Activated CD4-positive, alpha-beta memory T cell treated with anti-CD3 and anti-CD28 coated beads, Interleukin-2, amount 10 ng/mL, durations not matched to agents 7 days and 5 days (primary cell): ENCODE measurements at places on chromosomes 2 and 18. TPM values are rescaled to one million over a fixed set of nuclear protein-coding genes. Genes with fewer than 3 reads are reported as not detected.

Gene TSPYL6
- not detected for total RNA-seq

Gene C2orf80
- not detected for total RNA-seq

Gene CD207
- total RNA-seq: not detected

Gene TRAF3IP1
- 5.4 TPM for total RNA-seq

- DNase-seq: no peak
Measured at GRCh38 chr2:85930129-85931124, 41.6 kb upstream of the ST3GAL5 start.

Gene DDX1
- total RNA-seq: 55.6 TPM

Gene RAB17
- not detected for total RNA-seq

- no peak for DNase-seq
Measured at GRCh38 chr2:23525137-23525765, 140.3 kb downstream of the KLHL29 start.

Gene RNF149
- 115 TPM for total RNA-seq

Gene C1QL2
- not detected for total RNA-seq

DNA sequence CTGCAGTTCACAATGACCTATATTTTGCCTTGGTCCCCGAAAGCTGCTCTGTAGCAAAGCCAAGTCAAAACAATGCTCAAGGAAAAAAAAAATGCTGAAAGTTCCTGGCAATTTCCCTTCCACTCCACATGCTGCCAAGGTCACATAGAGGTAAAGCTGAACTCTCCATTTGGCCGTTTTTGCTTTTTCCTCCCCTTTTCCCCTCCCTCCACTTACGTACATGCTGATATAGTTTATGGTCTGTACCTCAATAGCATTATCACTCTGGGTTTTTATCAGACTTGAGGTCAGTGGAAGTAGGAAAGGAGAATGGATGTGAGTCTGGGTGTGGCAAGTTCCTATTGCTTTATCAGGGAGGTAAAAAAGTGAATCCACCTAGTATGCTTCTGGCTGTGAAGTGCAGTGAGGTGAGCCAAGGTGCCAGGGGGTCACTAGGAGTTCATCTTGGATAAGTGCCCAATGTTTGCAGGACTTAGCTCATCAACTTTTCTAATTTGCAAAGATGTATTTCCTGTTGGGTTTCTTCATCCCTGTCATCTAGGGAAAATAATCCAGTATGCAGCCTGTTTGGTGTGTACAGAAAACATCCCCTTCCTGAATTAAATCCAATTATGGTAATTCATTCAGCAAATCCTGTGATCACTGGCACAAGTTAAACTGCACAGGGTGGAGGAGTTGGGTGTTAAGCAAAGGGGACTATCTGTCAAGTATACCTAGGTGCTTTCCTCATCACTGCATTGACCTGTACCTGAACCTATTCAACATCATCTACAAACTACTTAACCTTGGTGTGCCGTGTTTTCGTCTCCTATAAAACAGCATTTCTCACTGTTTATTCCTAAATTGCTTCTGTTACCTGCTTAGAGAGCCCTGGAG is 124.3 kb upstream of the CYP26B1 start:
- DNase-seq: no peak

Gene QPCT
- total RNA-seq: not detected

Gene DLX1
- not detected for total RNA-seq

DNA sequence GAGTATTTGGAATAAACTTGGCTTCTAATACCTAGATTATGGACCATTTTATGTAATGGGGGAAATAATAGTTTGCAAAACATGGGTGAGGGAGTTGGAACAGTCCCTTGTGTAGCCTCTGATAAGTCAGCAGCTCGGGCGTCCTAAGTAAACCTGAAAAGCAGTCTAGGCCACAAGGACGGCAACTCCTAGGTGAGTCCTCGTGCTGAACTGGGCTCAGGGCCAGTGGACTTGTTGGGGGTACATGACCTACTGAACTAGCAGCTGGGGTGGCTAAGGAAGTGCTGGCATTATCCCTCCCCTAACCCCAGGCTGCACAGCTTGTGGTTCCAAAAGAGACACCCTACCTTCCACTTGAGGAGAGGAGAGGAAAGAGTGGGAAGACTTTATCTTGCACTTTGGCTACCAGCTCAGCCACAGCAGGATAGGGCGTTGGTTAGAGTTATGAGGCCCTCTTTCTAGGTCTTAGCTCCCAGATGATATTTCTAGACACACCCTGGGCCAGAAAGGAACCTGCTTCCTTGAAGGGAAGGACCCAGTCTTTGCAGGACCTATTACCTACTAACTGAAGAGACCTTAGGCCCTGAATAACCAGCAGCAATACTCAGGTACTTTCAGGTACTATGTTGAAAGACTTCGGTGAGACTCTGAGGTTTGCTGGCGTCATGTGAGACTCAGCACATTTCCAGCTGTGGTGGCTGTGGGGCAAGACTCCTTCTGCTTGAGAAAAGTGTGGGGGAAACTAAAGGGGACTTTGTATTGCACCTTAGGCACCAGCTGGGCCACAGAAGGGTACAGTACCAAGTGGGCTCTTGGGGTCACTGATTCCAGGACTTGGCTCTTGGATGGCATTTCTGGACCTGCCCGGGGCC is 71.0 kb downstream of the AQP4 start:
- DNase-seq: no peak

DNA sequence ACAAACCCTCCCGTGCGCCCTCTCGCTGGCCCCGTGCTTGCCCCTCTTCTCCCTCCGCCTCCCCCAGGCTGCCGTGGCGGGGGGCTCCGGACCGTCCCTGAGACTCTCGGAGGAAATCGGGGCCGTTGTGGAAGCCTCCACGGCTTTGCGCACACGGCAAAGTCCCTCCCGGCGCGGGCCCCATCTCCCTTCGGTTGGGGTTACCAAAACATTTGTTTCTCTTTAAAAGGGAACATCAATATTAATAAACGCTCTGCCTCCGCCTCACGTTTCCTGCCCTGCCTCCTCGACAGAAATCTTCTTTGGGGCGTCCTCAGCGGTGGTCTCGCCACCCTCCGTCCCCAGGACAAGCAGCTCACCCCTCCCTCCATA is 3.8 kb downstream of the PAX3 start:
- DNase-seq: no peak

GRCh38 chr2:12884713-12885282 is 168.1 kb downstream of the TRIB2 start:
- DNase-seq: no peak

Gene UGT1A8
- total RNA-seq: not detected

DNA sequence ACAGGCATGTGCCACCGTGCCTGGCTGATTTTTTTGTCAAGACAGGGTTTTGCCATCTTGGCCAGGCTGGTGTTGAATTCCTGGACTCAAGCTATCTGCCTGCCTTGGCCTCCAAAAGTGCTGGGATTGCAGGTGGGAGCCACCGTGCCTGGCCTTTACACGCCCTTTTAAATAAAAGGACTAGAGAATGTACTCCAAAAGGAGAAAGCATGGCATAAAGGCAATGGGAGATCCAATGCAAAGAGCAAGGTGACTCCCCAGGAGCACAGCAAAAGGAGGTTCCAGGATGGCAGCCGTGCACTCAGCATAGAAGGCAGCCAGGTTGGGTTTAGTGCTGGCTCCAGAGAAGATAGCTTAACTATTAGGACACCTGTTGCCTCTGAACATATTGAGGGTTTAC is 27.1 kb downstream of the ASB1 start:
- DNase-seq: no peak

- DNase-seq: no peak
Measured at GRCh38 chr2:84643991-84644390, 127.7 kb downstream of the DNAH6 start.

DNA sequence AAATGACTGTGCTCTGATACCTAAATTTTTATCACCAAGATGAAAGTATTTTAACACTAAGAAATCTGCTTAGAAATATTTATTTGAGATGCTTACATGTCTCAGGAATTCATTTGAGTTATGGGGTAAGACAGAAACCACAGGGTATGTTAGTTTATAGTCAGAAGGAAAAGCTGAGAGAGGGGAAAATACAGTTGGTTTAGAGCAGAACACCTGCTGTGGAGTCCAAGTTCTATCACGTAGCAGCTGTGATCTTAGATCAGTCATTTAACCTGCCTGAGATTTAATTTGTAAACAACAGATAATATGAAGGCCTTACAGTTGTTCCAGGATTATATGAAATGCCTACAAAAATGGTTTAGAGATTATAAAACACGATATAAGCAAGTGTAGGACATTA is 29.0 kb downstream of the PDE6D start:
- no peak for DNase-seq

Gene PAX3
- not detected for total RNA-seq

Gene UGT1A10
- total RNA-seq: not detected

- no peak for DNase-seq
Measured at GRCh38 chr2:64165706-64166105, 21.5 kb upstream of the PELI1 start.

Gene DNER
- total RNA-seq: not detected

GRCh38 chr2:48345176-48345575 is 184.8 kb upstream of the STON1 start:
- DNase-seq: no peak

DNA sequence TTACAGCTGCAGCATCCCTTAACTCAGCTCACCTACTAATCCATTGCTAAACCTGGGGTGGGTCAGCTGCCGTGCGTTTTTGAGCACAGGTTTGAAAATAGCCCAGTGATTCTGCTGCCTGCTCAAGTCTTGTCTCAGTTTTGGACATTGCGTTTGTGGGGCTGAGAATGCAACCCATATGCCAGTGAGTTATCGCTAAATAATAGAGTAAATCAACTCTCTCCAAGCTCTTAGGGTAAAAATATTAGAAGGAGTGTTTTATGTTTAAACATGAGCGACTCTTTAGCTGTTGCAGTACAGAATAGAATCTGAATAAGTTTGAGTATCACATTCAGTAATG is 2.1 kb downstream of the TSHZ1 start:
- no peak for DNase-seq

Gene PARD6G
- total RNA-seq: 0.33 TPM

- DNase-seq: no peak
Measured at GRCh38 chr2:162766092-162766491, 72.5 kb downstream of the KCNH7 start.
